Iris pigment epithelial cell (primary cell): ENCODE measurements at places on chromosomes 6 and 20.

GRCh38 chr6:163797296-163797845 lies 382.9 kb downstream of the QKI start:
- DNase-seq, result no peak

DNA sequence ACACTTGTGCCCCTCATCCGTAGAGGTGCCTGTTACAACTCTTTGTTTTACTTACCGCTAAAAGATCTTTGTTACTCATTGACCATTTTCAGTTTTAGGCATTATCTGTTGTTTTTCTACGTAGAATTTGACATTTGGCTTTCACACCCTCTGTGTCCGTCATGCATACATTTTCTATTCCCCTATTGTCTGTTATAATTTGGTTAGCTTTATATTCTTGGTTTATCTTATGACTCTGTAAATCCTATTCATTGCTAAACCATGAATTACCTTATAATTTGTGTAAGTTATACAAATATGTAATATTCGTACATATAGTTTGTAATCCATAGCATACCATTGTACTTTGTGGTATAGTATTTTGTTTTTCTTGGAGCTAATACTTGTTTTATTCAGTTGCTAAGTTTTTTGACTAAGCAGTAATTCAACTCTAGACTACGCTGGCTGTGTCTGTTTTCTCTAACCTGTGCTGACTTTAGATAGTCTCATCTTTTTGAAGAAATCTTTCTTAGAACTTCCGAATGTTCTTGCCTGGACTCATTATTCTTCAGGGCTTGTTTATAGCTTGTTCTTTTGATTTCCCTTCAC lies 21.8 kb downstream of the CDC5L start:
- DNase-seq, result no peak

GRCh38 chr20:43859994-43860393 lies 54.7 kb upstream of the TOX2 start:
- DNase-seq, result no peak

- no peak for DNase-seq
Measured at GRCh38 chr20:35893942-35894341, 60.4 kb downstream of the SCAND1 start.

- no peak for DNase-seq
Measured at GRCh38 chr6:55530931-55531330, 48.1 kb downstream of the HMGCLL1 start.

DNA sequence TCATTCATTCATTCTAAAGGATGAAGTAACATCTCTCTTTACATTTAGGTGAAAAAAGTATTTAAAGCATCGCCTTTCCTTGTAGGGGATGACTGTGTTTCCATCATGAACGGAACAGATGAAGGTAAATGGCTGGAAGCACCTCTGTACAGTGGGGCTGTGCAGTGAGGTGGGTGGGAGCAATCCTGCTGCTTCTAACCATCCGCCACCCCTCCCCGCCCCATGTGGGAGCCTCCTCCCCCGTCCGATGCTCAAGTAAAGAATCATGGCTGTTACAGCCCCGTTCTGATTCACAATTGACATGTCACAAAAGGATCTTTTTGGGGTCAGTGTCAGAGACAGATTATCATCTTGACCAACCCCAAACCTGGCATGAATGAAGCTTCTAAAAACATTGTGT lies 19.3 kb downstream of the ENTPD6 start:
- no peak for DNase-seq

- DNase-seq, result no peak
Measured at GRCh38 chr20:15710636-15711035, 862.6 kb downstream of the KIF16B start.

DNA sequence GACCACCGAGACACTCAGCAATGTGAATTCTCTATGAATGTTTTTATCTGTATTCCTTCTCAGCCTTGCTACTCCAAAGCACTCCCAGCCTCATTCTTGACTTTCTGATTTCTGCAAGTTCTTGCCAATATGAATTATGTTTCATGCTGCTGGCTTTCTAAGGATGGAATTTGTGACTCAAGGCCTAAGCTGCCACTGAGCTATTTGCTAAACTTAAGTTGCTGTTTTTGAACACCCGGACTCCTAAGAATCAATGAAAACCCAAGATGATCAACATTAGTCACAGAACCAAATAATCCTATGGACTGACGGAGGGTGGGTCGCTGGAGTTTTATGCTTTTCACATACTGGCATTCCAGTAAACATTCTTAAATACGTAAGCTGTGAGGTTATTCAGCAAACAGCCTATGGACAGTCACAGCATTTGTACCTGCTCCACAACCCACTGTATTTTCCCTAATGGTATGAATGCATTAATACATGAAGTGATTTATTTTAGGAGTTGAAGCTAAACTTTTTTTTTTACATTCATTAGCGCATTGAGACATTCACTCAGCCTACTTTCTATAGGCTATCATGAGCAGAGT lies 8.2 kb upstream of the PXDC1 start:
- DNase-seq, result peak; percentile 98

GRCh38 chr6:80185492-80185891 lies 79.0 kb downstream of the BCKDHB start:
- DNase-seq, result no peak

- DNase-seq, result no peak
Measured at GRCh38 chr20:34369265-34369664, 6.2 kb downstream of the ITCH start.

DNA sequence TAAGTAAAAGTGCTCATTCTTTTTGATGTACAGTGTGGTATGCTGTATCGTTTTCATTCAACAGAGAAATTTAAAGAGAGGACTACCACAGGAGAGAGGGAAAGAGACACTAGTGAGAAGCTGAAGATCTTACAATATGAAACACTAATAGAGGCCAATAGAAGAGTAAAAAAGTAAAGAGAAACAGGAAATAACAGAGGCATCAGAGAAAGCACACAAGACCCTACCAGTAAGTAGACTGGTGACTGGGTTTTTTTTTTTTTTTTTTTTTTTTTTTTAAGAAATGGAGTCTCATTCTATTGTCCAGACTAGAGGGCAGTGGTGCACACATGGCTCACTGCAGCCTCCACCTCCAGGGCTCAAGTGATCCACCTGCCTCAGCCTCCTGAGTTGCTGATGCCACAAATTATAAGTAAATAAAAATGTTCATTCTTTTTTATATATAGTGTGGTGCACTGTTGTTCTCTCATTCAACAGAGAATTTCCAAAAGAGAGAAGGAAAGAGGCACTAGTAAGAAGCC lies 18.8 kb downstream of the ELOVL4 start:
- no peak for DNase-seq

GRCh38 chr6:127811900-127812570 lies 88.8 kb downstream of the THEMIS start:
- DNase-seq, result no peak

- DNase-seq, result peak; percentile 93
Measured at GRCh38 chr6:162099685-162100084, 627.9 kb downstream of the PRKN start.

DNA sequence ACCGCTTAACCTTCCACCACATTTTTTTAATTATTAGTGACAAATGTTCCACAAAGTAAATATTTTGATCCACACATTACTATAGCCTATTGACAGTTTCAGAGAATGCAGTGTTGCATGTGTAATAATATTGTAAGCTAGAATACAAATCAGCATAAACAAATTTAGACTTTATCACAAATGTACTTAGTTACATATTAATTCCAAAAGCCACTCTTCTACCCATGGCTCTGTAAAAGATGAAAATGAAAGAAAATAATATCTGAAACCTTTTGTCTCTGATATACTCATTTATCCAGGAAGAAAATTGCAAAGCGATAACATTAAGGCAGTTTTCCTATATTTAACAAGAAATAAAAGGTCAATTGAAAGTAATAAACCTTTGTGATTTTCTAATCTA lies 954.0 kb upstream of the MAN1A1 start:
- DNase-seq, result no peak

GRCh38 chr6:136782021-136782770 lies 10.1 kb downstream of the MAP3K5 start:
- DNase-seq, result peak; percentile 84

- no peak for DNase-seq
Measured at GRCh38 chr6:106860940-106861339, 113.6 kb downstream of the CD24 start.

DNA sequence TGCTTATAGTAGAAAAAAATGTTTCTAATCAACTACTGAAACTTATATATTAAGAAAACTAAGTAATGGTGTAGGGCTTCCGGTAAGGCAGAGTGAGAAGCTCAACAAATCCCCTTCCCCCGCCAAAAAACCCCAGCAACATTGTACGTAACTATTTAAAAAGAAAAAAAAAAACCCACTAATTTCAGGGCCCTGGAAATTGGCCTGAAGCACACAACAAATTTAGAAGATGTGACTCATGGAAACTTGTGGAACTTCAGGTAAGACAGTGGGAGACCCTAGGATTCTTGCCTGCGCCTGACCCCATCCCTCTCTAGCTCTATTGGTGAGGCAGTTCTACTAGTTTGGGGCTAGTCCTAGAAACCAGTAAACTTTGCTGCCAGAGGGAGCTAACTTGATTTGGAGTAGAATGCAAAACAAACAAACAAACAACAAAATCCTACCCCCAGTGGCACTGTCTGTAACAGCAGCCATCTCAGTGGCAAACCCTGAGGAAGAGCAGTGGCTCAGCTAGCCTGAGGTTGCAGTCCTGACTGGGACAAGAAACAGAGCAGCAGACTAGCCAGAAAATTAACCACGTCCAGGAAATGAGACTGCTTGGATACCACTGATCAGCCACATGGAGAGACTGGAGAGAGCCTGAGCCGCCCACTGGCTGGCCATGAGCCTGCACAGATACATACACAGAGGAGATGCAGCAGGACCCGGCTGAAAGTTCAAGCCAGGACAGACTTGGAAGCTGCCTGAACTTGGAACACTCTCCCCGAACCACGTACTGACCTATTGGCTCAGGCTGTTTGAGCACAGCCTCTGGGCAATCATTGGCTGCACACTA lies 135.1 kb downstream of the TBXT start:
- DNase-seq, result peak; percentile 95

- peak; percentile 56 for DNase-seq
Measured at GRCh38 chr6:167898673-167899311, 72.1 kb downstream of the AFDN start.

DNA sequence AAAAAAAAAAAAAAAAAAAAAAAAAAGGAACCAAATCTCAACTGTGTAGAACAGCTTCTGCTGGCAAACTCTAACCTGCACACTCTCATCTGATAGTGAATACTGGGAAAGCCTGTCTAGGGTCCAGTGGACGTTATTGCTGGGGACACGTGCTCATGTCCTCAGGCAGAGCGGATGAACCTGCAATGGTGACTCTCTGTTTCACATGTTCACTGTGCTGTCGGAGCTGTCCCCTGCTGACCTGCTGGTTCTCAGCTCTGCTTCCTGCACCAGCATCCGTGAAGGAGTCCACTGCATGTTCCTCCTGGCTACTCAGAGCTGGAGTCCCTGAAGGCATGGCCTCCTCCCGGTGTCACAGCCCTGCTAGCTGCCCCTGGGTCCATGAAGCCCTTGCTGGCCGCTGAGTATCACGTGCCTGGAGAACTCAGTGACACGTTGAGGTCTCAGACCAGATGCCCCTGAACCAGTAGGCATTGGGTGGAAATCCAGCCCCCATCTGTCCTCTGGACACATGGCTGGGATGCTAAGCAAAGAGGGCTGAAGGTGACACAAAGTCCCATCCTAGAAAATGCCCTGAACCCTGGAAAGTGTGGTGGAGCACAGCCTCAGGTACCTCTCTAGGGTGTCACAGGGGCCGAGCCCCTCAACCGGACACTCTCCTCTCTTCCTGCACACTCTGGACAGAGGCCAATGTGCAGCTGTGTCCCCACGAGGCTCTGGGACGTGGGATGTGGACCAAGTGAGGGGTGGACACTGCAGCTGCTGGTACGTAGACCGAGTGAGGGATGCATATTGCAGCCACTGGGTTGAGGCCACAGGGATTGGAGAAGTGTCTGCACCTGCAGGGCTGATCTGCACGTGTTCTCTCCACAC lies 54.9 kb upstream of the FRMD1 start:
- DNase-seq, result no peak
